Natural killer cell treated with Interleukin-12 subunit alpha and Interleukin-12 subunit beta and Interleukin-15 and Interleukin-18, amount 100 ng/mL, for 72 hours (primary cell): ENCODE measurements at places on chromosomes 2 and 18. TPM values are rescaled to one million over a fixed set of nuclear protein-coding genes. Genes with fewer than 3 reads are reported as not detected.
A peak's percentile ranks its signal among the peaks of the same experiment; 100 is the strongest.

- H3K27me3 ChIP-seq, result no peaks in the 10 kb centered on the region
- DNase-seq, result no peak
- no peak overlapping the region for H3K27ac ChIP-seq
- H3K4me1 ChIP-seq, result no peaks in the 10 kb centered on the region
Measured at GRCh38 chr2:63432373-63432772, 155.9 kb downstream of the WDPCP start.

The RAB17 gene
- not detected for total RNA-seq

The ATP8B1 gene
- total RNA-seq, result not detected

DNA sequence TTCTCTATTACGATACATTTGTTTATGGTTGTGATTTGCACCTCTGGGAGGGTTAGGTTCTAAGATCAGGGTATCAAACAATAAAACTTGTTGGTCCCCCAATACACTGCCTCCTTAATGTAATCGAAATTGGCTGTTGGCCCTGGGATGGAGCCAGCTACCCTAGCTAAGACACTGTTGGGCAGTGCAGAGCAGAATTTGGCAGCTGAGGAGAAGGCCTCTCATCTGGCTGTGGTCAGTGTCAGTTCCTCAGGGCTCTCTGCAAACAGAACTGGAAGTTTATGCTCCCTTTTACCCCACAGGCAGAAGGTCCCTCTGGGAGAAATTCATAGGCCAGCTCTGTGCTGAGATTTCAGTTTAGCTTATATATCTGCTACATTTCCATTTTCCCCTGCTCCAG, 8.6 kb upstream of the HAAO start:
- no peak overlapping the region for H3K27ac ChIP-seq
- H3K4me3 ChIP-seq, result no peak overlapping the region
- H3K27me3 ChIP-seq, result peaks cover 23% of the 10 kb centered on the region
- no peaks in the 10 kb centered on the region for H3K36me3 ChIP-seq

The PUM2 gene
- 107 TPM for total RNA-seq

- no peaks in the 10 kb centered on the region for H3K27me3 ChIP-seq
- H3K4me3 ChIP-seq, result peak overlapping the region; percentile 97
- H3K36me3 ChIP-seq, result peaks cover 8% of the 10 kb centered on the region
- DNase-seq, result no peak
- H3K27ac ChIP-seq, result peak overlapping the region; percentile 98
Measured at GRCh38 chr2:61018318-61018755, 282 bp upstream of the PUS10 start.

DNA sequence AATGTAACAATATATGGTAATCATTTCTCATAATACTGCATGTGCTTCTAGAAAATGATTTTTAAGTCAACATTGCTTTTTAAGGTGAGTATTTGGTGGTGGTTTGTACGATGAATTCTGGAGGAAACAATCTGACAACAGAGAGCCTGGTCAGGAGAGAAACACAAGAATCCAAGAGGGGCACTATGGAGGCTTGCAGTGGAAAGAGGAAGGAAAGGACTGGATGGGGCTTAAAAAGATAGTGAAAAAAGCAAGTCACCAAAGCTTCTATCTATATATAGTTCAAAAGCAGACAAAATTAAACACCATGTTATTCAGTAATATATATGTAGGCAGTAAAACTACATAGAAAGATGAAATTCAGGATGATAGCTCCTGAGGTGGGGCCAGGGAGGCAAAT, 109.4 kb upstream of the SERTAD2 start:
- H3K27ac ChIP-seq, result no peak overlapping the region
- H3K36me3 ChIP-seq, result no peaks in the 10 kb centered on the region
- H3K4me3 ChIP-seq, result no peak overlapping the region
- H3K4me1 ChIP-seq, result peaks cover 16% of the 10 kb centered on the region
- DNase-seq, result no peak

- no peaks in the 10 kb centered on the region for H3K36me3 ChIP-seq
- H3K27me3 ChIP-seq, result peaks cover 18% of the 10 kb centered on the region
- H3K4me3 ChIP-seq, result no peak overlapping the region
- H3K27ac ChIP-seq, result no peak overlapping the region
- H3K4me1 ChIP-seq, result no peaks in the 10 kb centered on the region
Measured at GRCh38 chr2:237345891-237346640, 67.9 kb downstream of the COL6A3 start.

The SEMA4C gene
- 17.0 TPM for total RNA-seq

The NEU4 gene
- total RNA-seq, result 3.8 TPM

DNA sequence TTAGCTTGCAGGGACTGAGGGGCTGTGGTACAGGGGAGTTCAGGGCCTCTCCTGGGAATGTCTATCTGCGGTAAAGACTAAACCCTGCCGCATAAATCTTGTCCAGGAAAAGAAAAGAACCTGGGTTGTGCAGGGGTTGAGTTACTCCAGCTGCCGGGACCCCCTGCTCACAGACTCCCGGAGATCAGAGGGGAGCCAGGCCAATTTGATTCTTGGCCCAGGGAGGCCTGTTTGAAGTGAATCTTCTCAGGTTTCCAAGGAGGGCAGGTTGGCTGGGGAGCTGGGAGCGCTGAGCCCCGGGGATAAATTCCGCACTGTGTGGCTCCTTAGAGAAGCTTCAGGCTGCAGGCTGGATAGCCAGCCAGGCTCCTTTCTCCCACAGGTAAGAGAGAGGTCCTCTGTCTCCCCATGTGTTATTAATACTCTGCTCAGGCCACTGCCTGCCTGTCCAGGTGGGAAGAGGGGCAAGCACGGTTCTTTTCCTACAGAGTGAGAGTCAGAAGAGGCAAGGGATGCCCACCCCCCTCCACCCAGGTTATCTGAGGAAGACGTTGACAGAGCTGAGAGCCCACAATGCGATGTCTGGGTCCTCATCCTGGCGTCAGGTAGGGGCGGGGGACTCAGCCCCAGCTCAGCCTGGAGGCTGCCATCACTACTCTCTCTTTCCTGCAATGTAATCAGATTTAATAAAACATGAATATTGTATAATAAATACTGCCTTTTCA, 82.7 kb downstream of the LONRF2 start:
- no peak overlapping the region for H3K4me3 ChIP-seq
- H3K36me3 ChIP-seq, result no peaks in the 10 kb centered on the region
- H3K27ac ChIP-seq, result no peak overlapping the region

DNA sequence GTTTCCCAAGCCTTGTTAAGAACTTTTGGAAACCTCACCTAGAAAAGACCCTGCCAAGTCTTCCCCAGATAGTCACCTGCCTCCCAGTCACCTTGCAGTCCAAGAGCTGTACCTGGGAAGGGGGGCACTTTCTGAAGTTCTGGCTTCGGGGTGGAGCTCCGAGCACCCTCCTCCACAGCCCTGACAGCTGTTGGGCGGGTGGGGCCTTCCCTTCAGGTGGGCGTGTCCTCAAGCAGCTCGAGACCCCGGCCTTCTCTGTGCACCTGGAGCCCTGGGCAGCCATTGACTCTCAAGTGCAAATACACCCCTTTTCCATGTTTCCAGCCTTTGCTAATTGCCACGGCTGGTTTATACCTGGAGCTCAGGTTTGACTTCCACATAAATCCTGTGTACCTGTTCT, 37.0 kb upstream of the IGFBP5 start:
- no peaks in the 10 kb centered on the region for H3K4me1 ChIP-seq
- H3K27me3 ChIP-seq, result peaks cover 25% of the 10 kb centered on the region
- H3K4me3 ChIP-seq, result no peak overlapping the region
- DNase-seq, result no peak
- H3K36me3 ChIP-seq, result no peaks in the 10 kb centered on the region

The CDH19 gene
- not detected for total RNA-seq

DNA sequence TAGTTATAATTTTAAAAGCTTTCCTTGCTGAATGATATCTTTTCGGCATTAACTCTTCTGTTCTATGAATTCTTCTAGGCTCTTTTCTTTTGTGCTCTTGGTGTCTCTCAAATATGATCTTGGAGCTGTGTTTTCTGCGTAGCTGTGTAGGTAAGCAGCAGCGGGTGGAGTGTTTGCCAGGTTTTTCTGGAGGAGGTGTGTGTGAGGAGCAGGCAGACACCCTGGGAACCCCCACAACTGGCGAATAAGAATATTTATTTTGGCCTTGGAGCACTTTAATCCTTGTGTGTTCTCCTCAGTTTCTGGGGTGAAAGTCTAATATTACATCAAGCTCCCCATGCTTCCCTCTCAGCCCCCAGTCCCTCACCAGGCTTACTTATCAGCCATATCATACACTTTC, 232.0 kb upstream of the FANCL start:
- H3K4me1 ChIP-seq, result no peaks in the 10 kb centered on the region
- no peak overlapping the region for H3K4me3 ChIP-seq
- no peak overlapping the region for H3K27ac ChIP-seq
- H3K27me3 ChIP-seq, result no peaks in the 10 kb centered on the region

DNA sequence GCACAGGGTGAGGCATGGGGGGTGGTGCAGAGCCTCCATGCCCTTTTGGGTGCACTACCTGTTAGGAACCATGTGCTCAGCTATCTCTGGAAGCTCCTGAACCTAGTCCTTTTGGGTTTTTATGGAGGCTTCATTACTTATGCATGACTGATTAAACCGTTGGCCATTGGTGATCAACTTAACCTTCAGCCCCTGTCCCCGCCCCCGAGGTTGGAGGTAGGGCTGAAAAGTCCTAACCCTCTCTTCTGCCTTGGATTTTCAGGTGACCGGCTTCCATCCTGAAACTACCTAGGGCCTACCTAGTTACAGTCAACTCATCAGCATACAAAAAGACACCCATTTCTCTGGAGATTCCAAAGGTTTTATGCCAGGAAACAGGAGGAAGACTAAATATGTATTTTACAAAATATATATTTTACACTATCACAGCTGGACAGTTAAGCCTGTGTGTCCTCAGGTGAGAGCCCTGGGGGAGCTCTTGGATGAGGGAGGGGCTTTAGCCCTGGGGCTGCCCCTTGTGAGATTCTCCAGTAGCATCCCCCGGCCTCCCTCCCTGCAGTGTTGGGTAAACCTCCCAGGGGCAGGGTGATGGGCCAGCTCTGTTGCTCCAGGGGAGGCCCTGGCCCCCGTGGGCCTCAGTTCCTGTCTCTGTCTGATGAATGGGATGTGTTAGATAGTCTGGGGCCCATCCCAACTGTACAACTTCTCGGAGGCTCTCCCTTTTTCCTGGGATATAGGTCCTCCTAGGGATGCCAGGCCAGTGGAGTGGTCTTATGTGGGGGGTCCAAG, 24.1 kb downstream of the GLI2 start:
- no peaks in the 10 kb centered on the region for H3K36me3 ChIP-seq
- peaks cover 7% of the 10 kb centered on the region for H3K27me3 ChIP-seq
- no peaks in the 10 kb centered on the region for H3K4me1 ChIP-seq
- DNase-seq, result peak; percentile 54

DNA sequence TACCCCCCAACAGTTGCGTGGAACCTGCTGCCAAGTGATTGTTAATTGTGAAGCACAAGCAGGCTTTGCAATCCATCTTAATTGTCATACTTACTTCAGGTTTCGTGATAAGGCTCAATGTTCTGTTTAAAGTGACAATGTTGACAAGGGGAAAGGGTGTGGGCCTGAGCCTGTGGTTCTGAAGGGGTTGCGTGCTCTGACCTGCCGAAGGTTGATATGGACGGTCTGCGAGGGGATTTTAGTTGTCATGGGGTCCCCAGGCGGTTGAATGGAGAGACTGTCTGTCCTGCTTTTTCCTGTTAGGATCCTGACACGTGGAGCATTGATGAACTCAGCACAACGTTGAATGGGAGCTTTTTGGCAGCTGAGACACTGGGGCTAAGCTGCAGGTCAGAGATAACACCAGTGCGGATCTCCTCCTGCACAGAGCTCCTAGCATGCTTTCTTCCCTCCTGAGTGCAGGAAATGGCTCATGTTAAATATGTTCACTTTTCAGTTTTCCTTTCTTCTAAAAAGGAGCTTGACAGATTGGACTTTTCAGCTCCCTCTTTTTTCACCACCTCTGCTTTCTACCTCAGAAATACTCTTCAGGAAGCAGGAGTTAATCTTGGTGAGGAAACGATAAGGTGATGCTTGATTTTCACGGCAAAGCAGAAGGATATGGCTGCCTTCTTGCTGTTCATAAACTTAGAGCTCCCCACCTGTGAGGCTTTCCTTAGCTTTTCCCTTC, 62.9 kb upstream of the ZEB2 start:
- no peaks in the 10 kb centered on the region for H3K27me3 ChIP-seq
- H3K36me3 ChIP-seq, result peaks cover 10% of the 10 kb centered on the region
- H3K4me1 ChIP-seq, result peaks cover 67% of the 10 kb centered on the region
- peak overlapping the region; percentile 76 for H3K27ac ChIP-seq

DNA sequence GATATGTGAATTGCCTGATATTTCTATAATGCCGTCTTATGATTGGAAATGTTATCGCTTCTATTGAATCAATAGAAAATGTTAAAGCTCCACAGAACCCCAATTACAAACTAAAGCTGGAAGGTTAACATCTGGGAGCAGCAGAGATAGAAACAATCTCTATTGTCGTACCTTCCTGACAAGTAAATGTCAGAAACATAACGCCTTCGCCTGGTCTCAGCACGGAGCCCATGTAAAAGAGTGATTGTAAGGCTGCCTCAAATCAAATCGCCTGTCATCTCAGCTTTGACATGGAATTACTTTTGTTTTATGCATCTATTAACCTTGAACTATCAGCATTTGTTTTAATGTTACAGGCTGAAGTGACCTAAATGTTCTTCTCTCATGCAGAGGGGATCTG, 885.9 kb upstream of the PIK3C3 start:
- DNase-seq, result no peak
- H3K36me3 ChIP-seq, result no peaks in the 10 kb centered on the region
- H3K27me3 ChIP-seq, result no peaks in the 10 kb centered on the region
- H3K27ac ChIP-seq, result no peak overlapping the region
- no peaks in the 10 kb centered on the region for H3K4me1 ChIP-seq

- no peaks in the 10 kb centered on the region for H3K36me3 ChIP-seq
- H3K4me3 ChIP-seq, result no peak overlapping the region
- no peak for DNase-seq
- no peaks in the 10 kb centered on the region for H3K27me3 ChIP-seq
Measured at GRCh38 chr2:97711394-97711711, 2.0 kb upstream of the ZAP70 start.

The CD8A gene
- total RNA-seq, result 85.0 TPM

The SULT1C2 gene
- total RNA-seq, result not detected

DNA sequence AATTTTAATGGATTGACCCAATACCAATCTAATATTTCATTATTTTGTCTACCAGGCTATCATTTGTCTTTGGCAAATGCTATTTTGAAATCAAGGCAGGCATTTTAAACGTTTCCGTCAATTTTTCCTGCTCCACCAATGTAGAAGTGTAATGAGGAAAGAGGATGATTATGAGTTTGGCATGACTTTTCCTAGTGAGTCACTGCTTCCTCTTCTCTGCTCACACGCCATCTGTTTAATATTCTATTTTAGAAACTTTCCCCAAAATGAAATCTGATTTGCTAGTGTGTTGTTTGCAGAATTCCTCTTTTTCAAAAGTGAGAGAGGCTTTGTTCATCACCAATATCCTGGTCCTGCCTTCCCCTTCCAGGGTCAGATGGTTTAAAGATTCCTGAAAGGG, 42.5 kb upstream of the PID1 start:
- no peaks in the 10 kb centered on the region for H3K27me3 ChIP-seq
- no peak overlapping the region for H3K4me3 ChIP-seq
- H3K27ac ChIP-seq, result no peak overlapping the region
- no peaks in the 10 kb centered on the region for H3K36me3 ChIP-seq
- DNase-seq, result no peak

The EGR4 gene
- total RNA-seq, result not detected

GRCh38 chr2:41610501-41611190, 437.2 kb upstream of the PKDCC start:
- H3K27ac ChIP-seq, result no peak overlapping the region
- peaks cover 2% of the 10 kb centered on the region for H3K27me3 ChIP-seq
- H3K4me1 ChIP-seq, result no peaks in the 10 kb centered on the region
- no peak overlapping the region for H3K4me3 ChIP-seq

The OTOS gene
- total RNA-seq, result not detected

The NEURL3 gene
- total RNA-seq, result 0.64 TPM

- H3K27ac ChIP-seq, result no peak overlapping the region
- peaks cover 28% of the 10 kb centered on the region for H3K27me3 ChIP-seq
- DNase-seq, result no peak
- peaks cover 6% of the 10 kb centered on the region for H3K4me1 ChIP-seq
- no peak overlapping the region for H3K4me3 ChIP-seq
Measured at GRCh38 chr2:102116630-102117471, 25.7 kb upstream of the IL1R1 start.

The VAPA gene
- total RNA-seq, result 153 TPM
